ENCODE measurements at places on chromosomes 2 and 18.

GRCh38 chr18:24658302-24658701, 197.9 kb downstream of the HRH4 start:
- DNase-seq, result no peak

- DNase-seq, result no peak
These were observed 88.5 kb upstream of the UXS1 start for GRCh38 chr2:106282462-106283170.

DNA sequence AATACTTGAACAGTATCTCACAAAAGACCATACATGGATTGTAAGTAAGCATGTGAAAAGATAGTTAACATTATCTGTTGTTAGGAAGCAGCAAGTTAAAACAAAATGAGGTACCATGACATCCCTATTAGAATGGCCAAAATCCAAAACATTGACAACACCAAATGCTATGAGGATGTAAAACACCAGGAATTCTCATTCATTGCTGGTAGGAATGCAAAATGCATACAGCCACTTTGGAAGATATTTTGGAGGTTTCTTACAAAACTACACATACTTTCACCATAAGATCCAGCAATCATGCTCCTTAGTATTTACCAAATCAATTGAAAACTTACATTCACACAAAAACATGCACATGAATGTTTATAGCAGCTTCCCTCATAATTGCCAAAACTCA, 30.9 kb upstream of the ICOS start:
- no peak for DNase-seq

DNA sequence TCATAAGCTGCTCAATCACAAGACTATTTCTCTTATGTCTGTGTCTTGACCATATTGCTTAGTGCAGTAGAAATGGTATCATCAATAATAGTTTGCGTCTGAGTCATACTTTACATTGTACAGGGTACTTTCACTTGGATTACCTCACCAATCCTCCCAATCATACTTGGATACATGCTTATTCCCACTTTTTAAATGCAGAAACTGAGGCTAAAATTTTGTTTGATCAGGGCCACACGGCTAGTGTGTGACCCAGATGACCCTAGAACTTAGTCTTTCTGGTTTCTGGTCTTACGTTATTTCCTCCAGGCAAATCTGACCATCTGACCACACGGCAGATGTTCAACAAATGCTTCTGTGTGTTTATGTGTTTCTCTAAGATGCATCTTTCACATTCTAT, 23.8 kb upstream of the CCL20 start:
- no peak for DNase-seq

DNA sequence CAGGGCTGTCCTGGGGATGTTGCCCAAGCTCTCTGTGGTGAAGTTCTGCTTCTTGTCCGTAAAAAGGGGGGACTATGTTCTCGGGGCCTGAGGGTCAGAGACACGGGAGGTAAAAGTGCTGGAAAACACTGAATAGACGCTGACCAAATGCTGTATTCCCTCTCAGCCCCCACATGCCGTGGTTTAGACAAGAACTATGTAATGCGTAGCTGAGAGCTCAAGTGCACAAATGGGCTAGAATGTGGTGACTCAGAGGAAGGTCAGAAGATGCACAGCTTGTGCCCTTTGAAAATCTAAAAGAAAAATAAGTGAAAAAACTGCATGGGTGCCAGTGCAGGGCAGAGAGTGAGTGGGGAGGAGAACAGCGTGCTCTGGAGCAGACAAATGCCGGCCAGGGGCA, 80.3 kb upstream of the MAP4K4 start:
- DNase-seq, result no peak

- DNase-seq, result no peak
These were observed 891 bp upstream of the FTCDNL1 start for GRCh38 chr2:199851883-199852282.

- no peak for DNase-seq
These were observed 18.8 kb upstream of the RPRD1A start for GRCh38 chr18:36086186-36086585.

- no peak for DNase-seq
These were observed 19.6 kb upstream of the RPL31 start for GRCh38 chr2:100982431-100982861.

DNA sequence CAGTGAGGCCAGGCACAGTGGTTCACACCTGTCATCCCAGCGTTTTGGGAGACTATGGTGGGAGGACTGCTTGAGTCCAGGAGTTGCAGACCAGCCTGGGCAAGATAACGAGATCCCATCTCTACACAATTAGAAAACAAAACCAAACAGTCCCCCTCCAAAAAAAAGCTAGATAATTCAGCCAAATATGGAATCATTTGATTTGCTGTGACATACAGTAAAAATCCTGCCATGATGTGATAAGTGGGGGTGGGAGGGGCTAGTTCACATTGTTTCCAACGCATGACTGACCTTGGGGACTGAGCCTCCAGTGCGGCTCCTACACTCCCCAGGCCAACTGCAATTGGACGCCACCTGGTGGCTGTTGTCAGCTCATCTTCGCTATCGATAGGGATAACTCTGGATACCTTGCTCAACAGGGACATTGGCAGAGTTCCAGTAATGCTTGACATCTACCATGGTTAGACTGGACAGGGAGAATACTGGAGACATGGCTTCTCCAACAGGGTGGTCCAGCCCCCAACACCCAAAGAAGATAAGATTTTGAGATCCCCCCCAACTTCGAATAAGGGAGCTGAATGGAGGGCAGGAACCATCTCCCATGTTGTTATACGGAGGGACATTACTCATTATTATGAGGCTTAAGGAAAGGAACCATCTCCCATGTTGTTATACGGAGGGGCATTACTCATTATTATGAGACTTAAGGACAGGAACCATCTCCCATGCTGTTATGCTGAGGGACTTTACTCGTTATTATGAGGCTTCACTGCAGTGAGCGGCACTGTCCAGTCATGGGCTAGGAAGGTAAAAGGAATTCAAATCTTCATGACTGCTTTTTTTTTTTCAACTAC, 135.9 kb downstream of the TGIF1 start:
- DNase-seq, result peak; percentile 82

- DNase-seq, result no peak
These were observed 570 bp upstream of the ECEL1 start for GRCh38 chr2:232488097-232488711.

DNA sequence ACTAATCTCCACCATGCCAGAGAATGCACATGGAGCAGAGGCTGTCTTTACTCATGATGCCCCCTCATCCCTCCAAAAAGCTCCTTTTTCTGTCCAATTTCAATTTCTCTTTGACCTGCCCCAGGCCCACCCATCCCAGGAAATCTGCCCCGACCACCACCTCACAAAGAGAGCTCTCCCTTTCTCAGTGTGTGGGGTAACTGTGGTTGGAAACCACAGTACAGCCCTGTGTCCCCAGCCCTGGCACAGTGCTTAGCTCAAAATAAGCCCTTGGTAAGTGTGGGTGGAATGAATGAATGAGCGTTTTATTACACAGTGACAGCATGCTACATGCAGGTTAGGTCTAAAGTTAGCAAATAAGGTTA, 43.7 kb upstream of the CAB39 start:
- DNase-seq, result no peak

- no peak for DNase-seq
These were observed 154.1 kb upstream of the HS6ST1 start for GRCh38 chr2:128472789-128473174.

GRCh38 chr2:32161296-32161695, 4.4 kb upstream of the SLC30A6 start:
- no peak for DNase-seq

- DNase-seq, result no peak
These were observed 496.1 kb downstream of the TSN start for GRCh38 chr2:122251566-122251965.

DNA sequence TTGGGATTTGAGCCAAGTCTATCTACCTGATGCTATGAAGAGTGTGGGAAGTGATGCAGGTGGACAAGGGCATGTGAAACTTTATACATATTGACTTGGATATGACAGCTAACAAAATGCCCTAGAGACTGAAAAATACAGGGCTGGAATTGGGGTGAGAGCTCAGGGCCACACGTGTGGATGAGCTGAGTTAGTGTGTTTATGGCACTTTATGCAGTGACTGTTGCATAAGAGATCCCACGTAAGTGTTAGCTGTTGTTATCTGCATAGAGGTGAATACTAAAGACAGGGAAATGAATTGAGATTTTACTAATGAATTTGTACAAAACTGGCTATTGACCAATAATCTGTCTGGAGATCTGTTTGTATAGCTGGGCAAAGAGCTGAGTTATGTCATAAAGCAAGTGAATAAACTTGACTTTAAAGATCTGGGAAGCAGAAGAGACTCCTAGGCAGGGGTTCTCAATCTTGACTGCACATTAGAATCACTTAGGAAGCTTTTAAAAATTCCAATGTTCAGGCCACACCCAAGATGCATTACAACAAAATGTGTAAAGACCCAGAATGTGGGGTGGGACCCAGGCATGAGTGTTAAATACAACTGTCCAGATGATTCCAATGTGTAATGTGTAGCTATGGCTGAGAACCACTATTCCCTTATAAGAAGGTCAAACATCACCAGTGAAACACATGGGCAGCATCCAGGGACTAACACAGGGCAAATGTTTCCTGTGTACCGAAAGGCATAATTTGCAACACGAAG, 74.2 kb upstream of the STK17B start:
- DNase-seq, result no peak

- peak; percentile 21 for DNase-seq
These were observed 38.0 kb upstream of the SNED1 start for GRCh38 chr2:240960309-240960970.

Measured in dermis microvascular lymphatic vessel endothelial cell (primary cell).